Amniotic epithelial cell (primary cell): ENCODE measurements at places on chromosomes 5 and 9.

DNA sequence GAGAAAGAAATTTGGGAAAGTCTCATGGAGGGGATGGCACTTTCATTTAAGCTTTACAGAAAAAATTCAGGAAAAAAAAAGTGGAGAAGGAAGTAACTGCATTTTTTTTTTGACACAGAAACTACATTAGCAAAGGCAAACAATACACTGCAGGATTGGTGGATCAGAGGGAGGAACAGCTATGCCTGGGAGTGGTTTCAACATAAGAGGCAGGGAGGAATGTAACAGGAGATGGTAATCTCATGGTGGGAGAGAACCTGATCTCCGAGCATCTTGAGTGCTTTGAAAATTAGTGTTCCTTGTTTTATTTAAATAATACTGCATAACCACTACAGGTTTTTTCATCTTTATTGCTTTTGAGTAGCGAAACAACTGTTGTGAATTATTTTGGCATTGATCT is 249.4 kb downstream of the FAM170A start:
- DNase-seq: peak; percentile 17

- peak; percentile 37 for DNase-seq
Measured at GRCh38 chr9:133715866-133716563, 22.1 kb downstream of the SARDH start.

DNA sequence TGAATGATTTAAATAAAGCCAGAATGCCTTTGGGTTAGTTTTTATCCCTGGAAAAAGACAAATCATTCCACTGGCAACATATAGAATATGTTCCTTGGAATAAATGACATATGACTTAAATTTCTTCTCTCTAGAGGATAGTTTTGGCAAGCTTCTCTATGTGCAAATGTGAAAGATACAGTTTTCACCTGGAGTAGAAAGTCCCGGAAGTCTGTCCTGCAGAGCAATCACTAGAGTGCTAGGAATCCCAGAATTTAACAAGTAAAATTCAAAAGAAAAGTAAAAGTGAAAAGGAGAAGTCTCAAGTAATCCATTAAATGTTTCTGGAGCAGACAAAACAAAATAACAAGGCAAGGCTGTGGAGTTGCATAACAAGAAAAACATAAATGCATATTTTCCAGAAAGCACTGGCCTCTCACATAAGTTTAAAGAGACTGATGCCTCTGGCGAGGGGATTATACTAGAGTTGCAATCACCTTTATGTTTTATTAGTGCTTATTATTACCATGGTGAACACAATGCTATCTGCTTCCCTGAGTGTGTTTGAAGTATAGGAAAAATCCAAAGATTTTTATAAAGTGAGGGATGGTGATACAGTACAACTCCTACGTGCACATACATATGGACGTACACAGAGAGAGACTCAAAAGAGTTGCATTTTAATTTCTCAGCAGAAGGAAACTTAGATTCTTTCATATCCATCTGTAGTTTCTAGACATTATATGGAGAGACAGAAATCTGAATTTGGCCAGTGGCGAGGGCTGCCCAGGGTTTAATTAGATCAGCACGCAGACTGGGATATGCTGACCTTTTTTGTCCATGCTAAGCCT is 188.3 kb upstream of the ANKRD55 start:
- no peak for DNase-seq

DNA sequence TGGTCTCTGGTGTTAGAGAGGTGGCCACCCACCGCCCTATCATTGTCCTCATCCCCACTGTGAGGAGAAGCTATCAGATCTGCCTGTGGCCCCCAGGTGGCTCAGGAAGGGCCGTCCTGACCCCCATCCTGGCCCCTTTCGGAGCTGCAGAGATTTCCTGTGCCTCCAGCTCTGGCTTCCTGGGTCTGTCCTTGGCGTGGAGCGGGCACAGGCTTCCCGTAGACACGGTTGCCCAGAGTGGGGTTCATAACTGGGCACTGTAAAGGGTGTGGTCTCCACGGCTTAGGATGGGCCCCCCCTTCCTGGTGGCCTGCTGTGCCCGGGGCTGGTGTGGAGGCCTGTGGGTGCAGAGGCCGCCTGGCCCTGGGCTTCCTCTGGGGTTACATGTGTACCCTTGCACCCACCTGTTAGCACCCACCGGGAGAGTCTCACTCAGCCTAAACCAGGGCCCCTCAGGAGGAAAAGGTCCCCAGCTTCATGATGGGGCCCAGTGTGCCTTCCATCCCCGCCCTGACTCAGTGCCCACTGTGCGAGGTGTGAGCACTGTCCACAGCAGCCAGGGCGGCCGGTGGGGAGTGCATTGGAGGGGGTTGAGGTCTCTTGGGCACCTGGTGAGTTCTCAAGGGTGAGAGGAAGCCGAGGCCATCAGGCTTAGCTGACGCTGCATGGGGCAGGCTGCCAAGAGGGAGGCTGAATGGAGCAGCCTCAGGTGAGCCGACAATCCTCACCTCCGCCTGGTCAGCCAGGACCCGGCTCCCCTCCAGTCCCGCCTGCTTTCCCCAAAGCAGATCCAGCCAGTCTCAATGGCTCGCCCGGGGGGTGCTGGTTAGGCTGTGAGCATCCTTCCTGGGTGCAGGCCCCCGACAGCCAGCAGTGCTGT is 15.3 kb upstream of the AJM1 start:
- no peak for DNase-seq

DNA sequence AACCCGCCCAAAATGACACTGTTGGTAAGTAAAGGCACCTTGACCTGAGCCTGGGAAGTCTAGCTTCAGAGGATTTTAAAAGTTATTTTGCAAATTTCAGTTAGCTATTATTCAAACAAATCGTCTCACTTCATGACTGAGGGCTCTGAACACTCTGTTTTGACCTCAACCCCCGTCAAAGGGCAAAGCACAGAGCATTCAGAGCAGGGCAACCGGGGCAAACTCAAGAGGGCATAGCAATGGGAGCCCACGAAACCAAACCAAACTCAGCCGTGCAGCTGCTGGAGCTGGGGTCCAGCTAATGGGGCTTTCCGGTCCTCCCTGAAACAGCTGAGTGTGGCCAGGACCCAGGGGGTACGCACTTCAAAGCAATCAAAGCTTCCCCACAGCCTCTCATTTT is 1.6 kb downstream of the C9 start:
- no peak for DNase-seq

- no peak for DNase-seq
Measured at GRCh38 chr5:123358304-123358703, 64.9 kb downstream of the CEP120 start.

GRCh38 chr5:132090107-132090506 is 16.5 kb downstream of the CSF2 start:
- peak; percentile 84 for DNase-seq

- peak; percentile 42 for DNase-seq
Measured at GRCh38 chr9:130140706-130141105, 31.5 kb upstream of the NCS1 start.

- peak; percentile 75 for DNase-seq
Measured at GRCh38 chr9:87711857-87712800, 13.8 kb upstream of the CTSL start.

DNA sequence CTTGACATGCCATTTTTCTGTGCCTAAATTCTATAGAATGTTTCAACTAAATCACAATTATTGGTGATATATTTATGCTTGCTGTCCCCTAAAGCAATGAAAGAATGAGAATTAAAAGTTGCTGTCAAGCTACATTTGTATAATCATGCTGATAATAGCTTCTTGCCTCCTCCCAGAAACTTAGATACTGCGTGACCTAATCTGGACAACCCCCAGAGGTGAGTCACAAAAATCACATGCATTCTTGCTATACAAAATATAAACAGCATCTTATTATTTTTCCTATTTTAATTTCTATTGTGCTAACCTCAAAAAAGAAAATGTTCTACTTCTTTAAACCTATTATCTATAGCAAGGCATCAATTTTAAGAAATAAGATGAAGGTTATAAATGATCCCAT is 995.8 kb upstream of the ACO1 start:
- peak; percentile 4 for DNase-seq

GRCh38 chr9:75889977-75890471 is 449 bp upstream of the PCSK5 start:
- peak; percentile 75 for DNase-seq
